ENCODE measurements at places on chromosomes 13 and 19. TPM values are rescaled to one million over a fixed set of nuclear protein-coding genes. Genes with fewer than 3 reads are reported as not detected.
A peak's percentile ranks its signal among the peaks of the same experiment; 100 is the strongest.

DNA sequence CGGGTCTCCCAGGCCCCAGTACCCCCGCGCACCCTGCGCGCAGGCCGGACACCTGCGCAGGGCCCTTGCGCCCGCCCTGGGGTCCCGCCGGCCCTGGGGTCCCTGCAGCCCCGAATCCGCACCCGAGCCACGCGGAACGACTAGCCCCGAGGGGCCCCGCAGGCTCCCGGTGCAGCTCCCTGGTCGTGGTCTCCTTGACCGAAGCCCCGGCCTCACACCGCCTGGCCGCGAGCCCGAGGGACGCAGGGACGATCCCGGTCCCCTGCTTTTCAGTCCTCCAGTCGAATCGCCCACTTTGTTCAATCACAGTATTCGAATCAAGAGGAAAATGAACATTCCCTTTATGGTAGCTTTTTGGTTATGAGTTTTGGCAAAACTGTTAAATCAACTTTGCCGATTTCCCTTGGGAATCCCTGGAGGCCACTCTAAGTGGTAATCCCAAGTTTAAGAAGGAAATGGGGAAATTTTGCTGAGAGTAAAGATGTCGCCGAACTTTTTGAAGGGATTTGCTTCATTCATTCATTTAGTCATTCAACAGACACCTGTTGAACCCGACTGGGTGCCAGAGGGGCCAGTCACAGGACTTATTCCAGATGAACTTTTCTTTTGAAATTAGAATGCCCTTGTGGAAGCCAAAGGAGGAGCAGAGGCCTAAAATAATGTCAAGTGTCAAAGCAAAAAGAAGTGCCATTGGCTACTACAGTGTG, 75.0 kb downstream of the ZIC5 start:
- no peaks in the 10 kb centered on the region for H3K36me3 ChIP-seq
- peaks cover 9% of the 10 kb centered on the region for H3K4me1 ChIP-seq

DNA sequence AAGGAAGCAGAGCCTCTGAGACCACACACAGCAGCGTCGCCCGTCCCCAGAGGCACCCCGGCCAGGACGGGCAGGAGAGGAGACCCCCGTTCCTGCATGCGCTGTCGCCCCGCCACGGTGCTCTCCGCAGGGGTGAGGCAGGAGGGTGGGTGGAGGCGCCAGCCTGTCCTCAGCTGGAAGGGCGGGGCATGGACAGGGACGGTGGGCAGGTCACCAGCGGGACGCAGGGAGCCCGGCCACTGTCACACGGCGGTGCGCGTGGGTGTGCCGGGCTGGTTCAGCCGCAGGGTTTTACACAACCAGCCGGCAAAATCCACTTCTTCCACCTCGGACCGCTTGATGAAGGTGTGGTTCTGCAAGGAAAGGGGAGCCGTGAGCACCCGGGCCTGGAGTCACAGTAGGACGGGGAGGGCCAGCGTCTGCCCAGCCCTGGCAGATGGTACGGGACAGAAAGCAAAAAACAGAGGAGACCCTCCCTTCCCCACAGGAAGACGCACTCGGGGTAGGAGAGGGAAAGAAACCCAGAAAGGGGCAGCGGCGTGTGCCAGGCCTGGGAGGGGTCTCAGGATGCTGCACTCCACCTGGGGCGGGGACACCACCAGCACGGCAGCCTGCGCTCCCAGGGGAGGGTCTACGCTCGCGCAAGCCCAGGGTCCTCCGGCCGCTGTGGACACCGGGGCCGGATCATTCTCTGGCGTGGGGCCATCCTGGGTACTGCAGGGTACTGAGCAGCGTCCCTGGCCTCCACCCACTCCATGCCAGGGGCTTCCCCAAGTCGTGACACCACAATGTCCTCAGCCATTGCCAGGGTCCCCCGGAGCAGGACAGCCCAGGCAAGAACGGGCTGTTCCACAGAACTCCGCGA, 23.9 kb upstream of the ZBTB7A start:
- no peaks in the 10 kb centered on the region for H3K27me3 ChIP-seq
- peaks cover 43% of the 10 kb centered on the region for H3K4me1 ChIP-seq
- peak overlapping the region; percentile 86 for H3K27ac ChIP-seq
- peaks cover 8% of the 10 kb centered on the region for H3K36me3 ChIP-seq

- H3K27ac ChIP-seq, result peak overlapping the region; percentile 82
- H3K4me1 ChIP-seq, result peaks cover 36% of the 10 kb centered on the region
- H3K4me3 ChIP-seq, result peak overlapping the region; percentile 89
- peak; percentile 60 for DNase-seq
- peaks cover 41% of the 10 kb centered on the region for H3K36me3 ChIP-seq
These were observed 964 bp downstream of the KHSRP start for GRCh38 chr19:6423499-6424194.

DNA sequence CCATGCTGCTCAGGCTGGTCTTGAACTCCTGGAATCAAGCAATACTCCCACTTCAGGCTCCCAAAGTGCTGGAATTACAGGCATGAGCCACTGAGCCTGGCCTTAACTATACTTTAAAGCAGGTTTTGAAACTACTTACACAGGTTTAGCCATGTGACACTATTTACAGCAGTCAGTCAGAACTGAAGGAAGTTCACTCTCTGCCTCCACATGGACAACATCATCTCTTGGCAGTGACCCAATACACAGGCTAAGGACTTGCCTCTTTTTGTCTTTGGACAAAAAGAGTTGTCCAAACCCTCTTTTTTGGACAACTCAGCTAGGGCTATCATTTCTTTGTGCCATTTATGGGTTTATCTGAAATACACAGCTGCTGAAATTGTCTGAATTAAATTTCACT, 89.0 kb upstream of the CLDN10 start:
- H3K36me3 ChIP-seq, result peaks cover 6% of the 10 kb centered on the region
- no peaks in the 10 kb centered on the region for H3K27me3 ChIP-seq
- H3K27ac ChIP-seq, result no peak overlapping the region

GRCh38 chr13:77548095-77548494, 12.6 kb downstream of the SCEL start:
- H3K27me3 ChIP-seq, result no peaks in the 10 kb centered on the region
- no peak overlapping the region for H3K27ac ChIP-seq
- H3K4me1 ChIP-seq, result no peaks in the 10 kb centered on the region
- DNase-seq, result no peak
- H3K4me3 ChIP-seq, result no peak overlapping the region

DNA sequence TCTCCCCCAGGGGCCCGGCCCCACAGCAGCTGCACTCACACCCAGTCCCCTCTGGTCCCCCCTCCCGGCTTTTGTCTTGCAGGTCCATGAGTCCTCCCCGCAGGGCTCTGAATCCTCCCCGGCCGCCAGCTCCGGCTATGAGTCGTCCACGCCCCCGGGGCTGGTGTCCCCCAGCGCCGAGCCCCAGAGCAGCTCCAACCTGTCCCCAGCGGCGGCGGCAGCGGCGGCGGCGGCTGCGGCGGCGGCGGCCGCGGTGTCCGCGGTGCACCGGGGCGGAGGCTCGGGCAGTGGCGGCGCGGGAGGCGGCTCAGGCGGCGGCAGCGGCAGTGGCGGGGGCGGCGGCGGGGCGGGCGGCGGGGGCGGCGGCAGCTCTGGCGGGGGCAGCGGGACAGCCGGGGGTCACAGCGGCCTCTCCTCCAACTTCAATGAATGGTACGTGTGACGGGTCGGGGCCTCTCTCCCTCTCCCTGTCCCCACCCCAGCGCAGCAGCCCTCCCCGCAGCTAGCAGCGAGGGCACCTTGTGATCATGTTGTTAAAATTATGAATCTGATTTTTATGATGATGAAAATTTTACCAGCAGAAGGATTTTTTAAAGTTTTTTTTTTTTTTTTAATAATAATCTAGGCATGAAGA, 3.8 kb downstream of the ZIC2 start:
- H3K4me1 ChIP-seq, result peaks cover 27% of the 10 kb centered on the region
- H3K27me3 ChIP-seq, result peaks cover 69% of the 10 kb centered on the region
- no peak overlapping the region for H3K27ac ChIP-seq
- peaks cover 12% of the 10 kb centered on the region for H3K36me3 ChIP-seq
- H3K4me3 ChIP-seq, result no peak overlapping the region

GRCh38 chr19:53813996-53814395, 10.1 kb downstream of the NLRP12 start:
- DNase-seq, result no peak
- H3K36me3 ChIP-seq, result no peaks in the 10 kb centered on the region

- no peak overlapping the region for H3K4me3 ChIP-seq
- DNase-seq, result no peak
- H3K27me3 ChIP-seq, result peaks cover 1% of the 10 kb centered on the region
- H3K4me1 ChIP-seq, result no peaks in the 10 kb centered on the region
These were observed 379.1 kb downstream of the SUCLA2 start for GRCh38 chr13:47621931-47622330.

DNA sequence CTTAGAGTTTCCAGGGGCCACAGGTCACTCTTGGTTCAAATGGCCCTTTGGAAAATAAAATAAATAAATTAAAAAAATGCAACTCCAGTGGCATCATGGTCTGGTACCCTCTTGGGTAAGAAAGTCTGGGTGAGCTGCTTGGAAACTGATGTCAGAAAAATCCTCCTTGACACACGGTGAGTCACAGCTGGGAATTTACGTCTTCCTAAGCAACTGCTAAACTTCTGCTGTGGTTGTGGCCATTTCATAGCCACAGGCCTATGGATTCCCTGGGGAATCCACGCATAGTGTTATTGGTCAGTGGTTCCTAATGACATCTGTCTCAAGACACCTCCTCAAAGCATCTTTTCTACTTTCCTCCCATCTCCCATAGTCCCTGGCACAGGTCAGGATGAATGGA, 220.8 kb downstream of the COG6 start:
- H3K27me3 ChIP-seq, result peaks cover 5% of the 10 kb centered on the region
- H3K4me3 ChIP-seq, result no peak overlapping the region
- H3K27ac ChIP-seq, result no peak overlapping the region
- peaks cover 8% of the 10 kb centered on the region for H3K4me1 ChIP-seq
- no peaks in the 10 kb centered on the region for H3K36me3 ChIP-seq

DNA sequence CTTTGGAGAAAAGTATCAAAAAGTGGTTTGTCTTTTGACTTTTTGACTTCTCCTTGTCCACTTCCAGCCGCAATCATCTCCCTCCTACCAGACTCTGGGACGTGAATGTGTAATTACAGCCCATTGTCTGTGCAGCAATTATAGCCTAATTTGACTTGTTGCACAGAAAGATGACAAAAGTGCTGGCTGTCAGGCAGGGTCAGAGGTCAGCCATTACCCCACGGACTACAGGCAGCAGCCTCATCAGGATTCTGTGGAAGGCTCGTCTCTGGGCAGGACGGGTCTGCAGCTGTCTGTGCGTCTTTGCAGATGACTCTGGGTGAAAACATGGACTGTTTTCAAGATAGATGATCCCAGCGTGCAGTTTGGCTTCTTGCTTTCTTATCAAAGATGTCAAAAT, 102.2 kb upstream of the EDNRB start:
- H3K36me3 ChIP-seq, result no peaks in the 10 kb centered on the region
- peaks cover 7% of the 10 kb centered on the region for H3K4me1 ChIP-seq
- no peak overlapping the region for H3K4me3 ChIP-seq
- peaks cover 5% of the 10 kb centered on the region for H3K27me3 ChIP-seq
- DNase-seq, result no peak

- H3K36me3 ChIP-seq, result peaks cover 6% of the 10 kb centered on the region
- no peak overlapping the region for H3K4me3 ChIP-seq
- H3K27me3 ChIP-seq, result no peaks in the 10 kb centered on the region
- DNase-seq, result no peak
These were observed 2.6 kb downstream of the HSH2D start for GRCh38 chr19:16146112-16146511.

GRCh38 chr19:1417681-1418495, 10.5 kb downstream of the DAZAP1 start:
- peaks cover 37% of the 10 kb centered on the region for H3K4me1 ChIP-seq
- H3K4me3 ChIP-seq, result no peak overlapping the region
- DNase-seq, result no peak
- no peaks in the 10 kb centered on the region for H3K27me3 ChIP-seq
- H3K36me3 ChIP-seq, result peaks cover 38% of the 10 kb centered on the region

DNA sequence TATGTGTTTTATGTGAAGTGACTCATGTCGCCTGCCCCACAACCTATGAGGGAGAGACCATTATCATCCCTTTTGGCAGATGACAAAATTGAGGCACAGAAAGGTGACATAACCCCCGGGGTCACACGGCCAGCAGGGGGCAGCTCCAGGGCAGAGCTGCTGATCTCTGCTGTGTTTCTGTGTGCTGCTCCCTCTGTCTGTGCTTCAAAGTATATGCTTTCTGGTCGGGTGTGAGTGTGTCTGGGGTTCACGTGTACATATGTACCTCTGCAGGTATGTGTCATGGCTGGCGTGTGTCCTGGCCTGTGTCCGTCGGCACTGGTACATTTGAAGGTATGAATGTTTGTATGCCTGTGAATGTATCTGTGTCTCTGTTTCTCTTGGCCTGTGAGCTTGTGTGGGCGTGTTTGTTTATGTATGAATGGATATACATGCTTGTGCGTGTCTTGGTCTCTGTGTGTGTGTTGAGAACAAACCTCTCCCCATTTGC, 7.1 kb downstream of the LIPE start:
- H3K4me3 ChIP-seq, result no peak overlapping the region
- H3K4me1 ChIP-seq, result peaks cover 37% of the 10 kb centered on the region
- no peaks in the 10 kb centered on the region for H3K27me3 ChIP-seq

GRCh38 chr19:54650108-54650655, 12.6 kb upstream of the LILRB4 start:
- H3K4me3 ChIP-seq, result no peak overlapping the region
- H3K4me1 ChIP-seq, result no peaks in the 10 kb centered on the region

GRCh38 chr13:53885997-53886396, 857.4 kb downstream of the OLFM4 start:
- H3K27me3 ChIP-seq, result no peaks in the 10 kb centered on the region
- H3K36me3 ChIP-seq, result no peaks in the 10 kb centered on the region
- DNase-seq, result no peak

Gene ZNF763
- 1.6 TPM for total RNA-seq

Gene GSX1
- total RNA-seq, result not detected

Gene RETN
- total RNA-seq, result not detected

Gene WDR88
- not detected for total RNA-seq

Gene DMRTC2
- not detected for total RNA-seq

Gene CELF5
- not detected for total RNA-seq

Gene ZIM2
- not detected for total RNA-seq
